RWPE1 (cell line): ENCODE measurements at places on chromosomes 12 and 14.

GRCh38 chr14:104560586-104560945 lies 19.0 kb upstream of the C14orf180 start:
- no peak for DNase-seq

GRCh38 chr12:75831402-75831801 lies 200.2 kb downstream of the PHLDA1 start:
- no peak for DNase-seq

DNA sequence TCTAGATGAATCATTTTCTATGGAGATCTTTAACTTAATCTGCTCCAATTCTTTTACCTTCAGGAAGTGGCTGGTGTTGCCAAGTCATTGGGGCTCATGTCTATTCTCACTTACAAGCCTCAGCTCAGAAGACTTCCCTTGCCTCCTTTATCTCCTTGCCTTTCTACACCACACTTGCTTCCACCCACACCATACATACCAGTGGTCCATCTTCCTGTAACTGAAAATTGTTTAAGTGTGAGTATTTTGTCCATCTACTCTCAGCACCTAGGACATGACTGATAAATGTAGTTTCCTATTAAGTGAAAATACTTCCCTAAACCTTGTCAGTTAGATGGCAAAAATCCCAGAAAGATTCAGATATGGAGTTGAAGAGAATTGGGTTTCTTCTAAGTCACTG lies 199.7 kb upstream of the CPNE8 start:
- no peak for DNase-seq

GRCh38 chr12:110182281-110182680 lies 58.1 kb downstream of the IFT81 start:
- no peak for DNase-seq

DNA sequence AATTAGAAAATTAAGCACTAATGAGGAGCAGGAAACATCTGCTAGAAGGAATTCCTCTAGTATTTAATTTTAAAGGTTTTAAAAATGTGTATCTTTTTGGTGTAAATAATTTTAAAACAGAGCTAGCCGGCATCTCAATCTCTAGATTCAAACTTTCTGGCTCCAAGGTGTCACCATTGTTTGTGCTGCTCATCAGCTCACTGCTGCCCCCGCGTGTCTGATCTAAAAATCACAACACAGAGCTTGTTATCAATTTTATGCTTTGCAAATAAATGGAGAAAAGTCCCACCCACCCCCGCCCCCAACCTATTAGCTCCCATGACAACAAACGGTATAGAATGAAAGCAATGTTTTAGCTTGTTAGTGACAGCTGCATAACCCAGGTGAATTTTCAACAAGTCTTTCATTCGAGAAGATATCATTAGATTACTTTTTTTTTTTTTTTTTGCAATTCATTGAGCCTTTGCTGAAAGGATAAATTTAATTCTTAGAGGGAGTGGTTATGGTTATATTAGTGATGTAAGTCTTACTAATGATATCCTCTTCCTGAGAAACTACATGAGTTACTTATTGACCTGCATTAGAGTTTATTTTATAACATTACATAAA lies 11.3 kb upstream of the ABHD12B start:
- peak; percentile 82 for DNase-seq

DNA sequence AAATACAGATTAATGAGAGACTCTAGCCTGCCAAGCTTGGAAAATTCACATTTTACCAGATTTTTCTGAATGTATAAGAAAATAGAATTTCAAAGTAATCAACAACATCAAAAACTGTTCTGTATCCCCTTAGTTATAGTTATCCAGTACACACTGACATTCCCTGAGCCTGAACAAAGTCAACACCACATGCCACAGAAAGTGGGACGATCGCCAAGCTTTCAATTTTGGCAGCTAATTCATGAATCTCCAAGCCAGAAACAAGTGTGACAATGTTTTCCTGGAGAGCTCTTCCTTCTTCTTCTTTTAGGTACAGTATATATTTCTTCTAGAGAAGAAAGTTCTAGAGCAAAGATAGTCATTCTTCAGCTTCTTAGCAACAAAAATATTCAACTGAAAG lies 290.2 kb downstream of the PRKD1 start:
- DNase-seq, result no peak

GRCh38 chr14:32230181-32230580 lies 27.1 kb upstream of the RNU6-8 start:
- DNase-seq, result peak; percentile 72

DNA sequence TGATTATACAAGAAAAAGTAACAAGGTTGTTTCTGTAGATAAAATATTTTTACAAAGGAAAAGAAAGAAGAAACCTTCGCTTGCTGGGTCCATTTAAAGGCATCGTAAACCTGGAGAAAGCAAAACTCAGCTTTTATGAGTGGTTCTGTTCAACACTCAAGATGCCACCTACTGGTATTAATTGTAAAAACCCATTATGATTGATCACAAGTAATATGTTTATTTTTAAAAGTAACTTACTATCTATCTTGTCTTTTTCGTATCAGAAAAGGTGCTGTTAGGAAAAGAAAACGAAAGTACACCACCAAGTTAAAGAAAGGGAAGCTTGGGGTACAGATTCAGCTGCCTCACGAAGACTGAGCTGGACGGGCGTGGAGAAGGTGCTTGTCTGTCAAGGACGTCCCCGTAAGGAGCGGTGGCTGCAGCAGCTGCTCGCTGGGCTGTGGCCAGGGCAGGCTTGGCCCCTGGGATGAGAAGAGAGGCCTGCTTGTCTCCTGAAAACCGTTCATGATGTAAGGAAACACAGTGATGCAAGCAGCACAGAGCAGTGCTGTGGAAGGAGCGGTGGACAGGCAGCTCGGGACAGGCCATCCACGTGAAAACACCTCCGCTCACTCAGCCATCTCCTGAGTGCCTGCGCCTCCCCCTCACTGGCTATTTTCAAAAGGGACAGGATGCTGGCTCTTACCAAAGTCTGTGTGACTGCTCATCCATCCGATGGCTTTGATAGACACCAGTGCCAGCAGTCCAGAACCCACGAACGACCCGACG lies 25.0 kb downstream of the SLC15A4 start:
- DNase-seq, result no peak

GRCh38 chr12:49231878-49232655 lies 32.8 kb upstream of the TUBA1C start:
- DNase-seq, result no peak

- DNase-seq, result no peak
Observed at GRCh38 chr12:11633968-11634367, 15.5 kb upstream of the ETV6 start.

GRCh38 chr12:63912651-63913050 lies 68.2 kb downstream of the SRGAP1 start:
- no peak for DNase-seq

DNA sequence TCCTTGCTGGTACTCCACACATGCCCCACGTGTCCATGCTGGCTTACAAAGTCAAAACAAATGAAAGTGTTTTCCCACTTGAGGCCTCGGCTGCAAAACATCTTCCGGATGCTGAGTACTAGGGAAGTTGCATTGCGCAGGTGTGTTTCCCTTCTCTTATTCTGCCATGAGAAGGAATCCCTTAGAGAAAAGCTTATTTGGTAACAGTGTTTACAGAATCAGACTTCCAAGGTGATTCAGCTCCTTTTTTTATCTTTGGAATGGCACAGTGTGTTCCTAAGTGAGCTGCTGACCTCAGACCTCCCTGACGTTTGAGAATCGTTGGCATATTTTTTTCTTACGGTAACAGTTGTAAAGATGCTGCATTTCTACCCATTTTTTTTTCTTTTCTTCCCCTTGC lies 211.3 kb downstream of the ESR2 start:
- no peak for DNase-seq

DNA sequence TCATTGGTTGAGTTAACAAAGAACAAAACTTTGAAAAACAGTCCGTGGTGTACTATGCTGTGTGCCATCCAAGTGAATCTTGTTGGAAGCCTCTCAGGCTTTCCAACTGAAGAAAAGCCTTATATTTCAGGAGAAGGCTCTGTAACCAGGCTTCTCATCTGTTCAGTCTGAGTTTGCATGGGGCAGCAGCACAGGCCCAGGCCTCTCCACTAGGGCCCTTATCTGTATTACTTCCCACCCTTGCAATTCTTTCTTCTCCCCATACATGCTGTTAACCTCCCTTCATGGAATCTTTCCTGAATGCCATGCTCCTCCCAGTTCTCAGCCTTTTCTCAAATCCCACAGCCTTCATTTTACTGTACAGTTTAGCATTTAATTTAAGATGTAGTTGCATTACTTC lies 28.3 kb downstream of the FRMD6 start:
- no peak for DNase-seq

GRCh38 chr14:88790501-88791251 lies 2.1 kb downstream of the EML5 start:
- no peak for DNase-seq

DNA sequence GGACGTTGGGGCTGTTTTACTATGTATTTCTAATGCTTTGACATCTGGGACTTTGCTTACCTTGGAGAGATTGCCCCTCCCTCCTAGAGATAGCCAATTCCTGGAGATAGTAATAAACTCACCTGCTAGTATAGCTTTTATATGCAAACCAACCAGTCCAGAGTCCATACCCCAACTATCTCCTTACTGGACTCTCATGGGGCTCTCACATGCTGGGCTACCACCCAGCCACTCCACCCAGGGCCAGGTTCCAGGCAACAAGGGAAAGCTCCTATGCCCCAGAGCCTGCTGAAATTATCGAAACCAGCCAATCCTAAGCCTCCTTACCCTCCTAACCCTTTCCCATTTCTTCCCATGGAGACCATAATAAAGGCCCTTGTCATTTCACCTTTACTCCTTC lies 25.5 kb upstream of the MGP start:
- DNase-seq, result no peak

DNA sequence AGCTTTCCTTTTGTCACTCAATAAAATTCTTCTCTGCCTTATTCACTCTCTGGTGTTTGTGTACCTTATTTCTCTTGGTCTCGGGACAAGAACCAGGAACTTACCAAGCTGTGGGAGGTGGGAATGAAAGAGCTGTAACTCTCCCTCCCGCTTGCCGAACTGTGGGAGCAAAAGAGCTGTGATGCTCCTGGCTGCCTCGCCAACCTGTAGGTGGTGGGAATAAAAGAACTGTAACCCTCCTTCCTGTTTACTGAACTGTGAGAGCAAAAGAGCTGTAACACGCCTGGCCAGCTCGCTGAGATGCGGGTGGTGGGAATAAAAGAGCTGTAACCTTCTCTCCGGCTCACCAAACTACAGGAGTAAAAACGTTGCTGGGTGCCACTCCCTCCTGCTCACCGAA lies 314.1 kb upstream of the LRIG3 start:
- no peak for DNase-seq

DNA sequence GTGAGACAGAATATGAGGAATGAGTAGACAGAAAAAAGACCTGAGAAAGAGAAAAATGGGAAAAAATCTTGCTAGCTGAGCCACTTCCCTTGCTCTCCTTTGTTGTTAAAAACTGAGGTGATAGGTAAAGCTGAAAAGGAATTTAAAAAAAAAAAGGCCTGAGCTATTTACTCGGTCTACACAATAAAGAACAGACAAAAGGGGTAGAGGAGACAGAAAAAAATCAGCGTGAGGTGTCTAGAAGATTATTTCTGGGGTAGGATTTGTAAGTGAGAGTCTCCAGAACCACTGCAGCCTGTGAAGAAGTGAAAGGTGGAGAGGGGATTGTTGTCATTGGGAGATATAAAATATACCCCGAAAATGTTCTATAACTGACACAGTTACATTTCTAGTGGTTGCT lies 98.8 kb downstream of the EXOC5 start:
- no peak for DNase-seq
